ENCODE measurements at places on chromosomes 3 and 15.

- DNase-seq: no peak
Measured at GRCh38 chr3:51704511-51704950, 2.3 kb upstream of the GRM2 start.

DNA sequence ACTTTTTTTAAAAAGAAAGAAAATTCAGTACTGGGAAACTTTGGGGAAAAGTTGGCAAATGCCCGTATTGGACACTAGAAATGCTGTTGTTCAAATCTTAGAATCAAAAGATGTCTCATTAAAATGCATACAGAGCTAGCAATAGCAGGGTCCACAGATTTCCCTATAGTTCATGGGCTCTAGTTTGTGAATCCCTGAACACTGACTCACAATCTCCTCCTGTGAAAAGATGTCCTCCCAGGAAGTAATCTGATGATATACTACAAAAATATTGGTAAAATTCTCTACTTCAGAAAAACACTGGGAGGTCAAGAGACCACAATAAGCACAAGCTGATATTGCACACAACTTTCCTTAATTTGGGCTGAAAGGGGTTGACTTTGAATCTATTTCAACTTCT lies 568.4 kb upstream of the ZNF385D start:
- no peak for DNase-seq

GRCh38 chr3:8239718-8240695 lies 261.6 kb upstream of the LMCD1 start:
- DNase-seq: no peak

- DNase-seq: no peak
Measured at GRCh38 chr15:62415498-62415897, 250.4 kb upstream of the C2CD4B start.

DNA sequence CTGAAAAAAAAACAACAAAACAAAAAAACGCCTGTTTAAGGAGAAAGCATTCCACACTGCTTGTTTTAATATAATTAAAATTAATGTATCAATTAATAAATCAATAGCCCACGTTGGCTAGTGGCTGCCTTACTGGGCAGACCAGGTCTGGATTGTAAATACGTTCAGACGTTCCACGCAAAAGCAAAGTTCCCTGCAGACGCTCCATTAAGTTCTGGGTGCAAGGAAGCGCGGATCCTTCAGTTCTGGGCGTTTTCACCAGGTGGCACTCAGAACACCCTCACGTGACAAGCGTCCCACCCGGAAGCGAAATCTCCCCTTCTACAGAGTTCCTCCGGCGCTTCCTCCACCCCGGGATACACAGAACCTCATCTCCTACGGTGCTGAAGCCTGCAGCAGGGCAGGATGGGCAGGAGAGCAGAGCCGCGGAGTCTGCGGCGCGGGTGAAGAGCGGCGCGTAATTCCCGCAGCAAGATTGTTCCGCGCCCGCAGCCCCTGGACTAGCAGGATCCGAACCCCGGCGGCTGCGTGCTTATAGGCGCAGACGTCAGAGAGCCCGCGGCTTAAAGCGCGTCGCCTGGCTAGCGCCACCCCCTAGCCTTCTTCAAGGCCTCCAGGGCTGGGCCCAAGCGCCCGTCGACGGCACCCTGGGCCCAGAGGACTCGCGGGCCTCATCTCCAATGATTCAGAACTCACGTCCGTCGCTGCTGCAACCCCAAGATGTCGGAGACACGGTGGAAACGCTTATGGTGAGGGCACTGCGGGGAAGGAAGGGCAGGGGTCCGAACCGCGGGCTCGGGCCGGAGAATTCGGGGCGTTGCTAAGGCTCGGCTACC lies at the start of gene SLC25A38:
SLC25A38 (plus strand) TSS at position 326 of the 836 bp plus-strand sequence; CDS start at position 681, 355 bp downstream.
- peak; percentile 41 for DNase-seq

DNA sequence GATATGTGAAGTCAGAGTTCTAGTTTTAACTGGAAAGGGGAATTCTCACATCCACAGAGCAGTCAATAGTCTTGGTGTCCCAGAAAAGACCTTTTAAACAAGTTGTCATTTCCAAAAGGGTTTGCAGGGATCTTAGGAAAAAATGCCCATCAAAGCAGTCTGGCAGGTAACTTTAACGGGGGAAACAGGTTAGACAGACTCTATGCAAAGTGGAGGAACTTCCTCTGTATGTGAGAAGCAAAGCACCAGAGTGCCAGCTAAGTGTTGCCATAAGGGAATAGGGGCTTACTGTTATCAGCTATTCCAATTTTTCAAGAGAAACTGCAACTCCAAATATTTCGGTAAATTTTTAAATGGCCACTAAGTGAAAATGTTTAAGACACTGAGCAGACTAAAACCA lies 307.9 kb upstream of the MDFIC2 start:
- no peak for DNase-seq

- DNase-seq: no peak
Measured at GRCh38 chr3:193132241-193132640, 108.8 kb upstream of the PLAAT1 start.

DNA sequence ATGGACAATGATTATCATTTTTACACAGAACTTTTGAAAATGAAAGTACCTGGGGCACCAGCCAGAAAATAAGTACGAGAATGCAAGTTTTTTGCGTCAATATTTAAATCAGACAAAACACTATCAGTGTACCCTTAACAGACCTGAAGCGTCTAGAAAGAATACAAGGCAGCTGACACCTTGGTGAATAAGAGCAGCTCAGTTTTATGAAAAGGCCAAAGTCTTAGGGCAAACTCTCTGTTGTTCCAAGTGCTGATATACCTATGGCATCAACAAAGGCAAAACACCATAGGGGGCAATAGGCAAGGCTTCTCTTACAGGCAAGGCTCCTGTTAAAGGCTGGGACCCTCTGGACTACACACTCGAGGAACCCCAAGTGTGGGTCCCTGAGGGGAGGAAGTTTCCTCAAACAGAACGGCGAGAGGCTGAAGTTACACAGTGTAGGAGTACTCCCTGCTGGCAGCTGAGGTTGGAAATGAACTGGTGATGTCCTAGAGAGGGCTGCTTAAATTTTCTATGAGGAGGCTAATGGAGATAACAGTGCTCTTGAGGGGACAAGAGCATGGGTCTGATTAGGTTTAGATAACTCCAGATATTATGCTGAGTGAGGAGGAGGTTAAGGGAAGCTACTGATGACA lies 291.0 kb downstream of the TIGIT start:
- DNase-seq: no peak

DNA sequence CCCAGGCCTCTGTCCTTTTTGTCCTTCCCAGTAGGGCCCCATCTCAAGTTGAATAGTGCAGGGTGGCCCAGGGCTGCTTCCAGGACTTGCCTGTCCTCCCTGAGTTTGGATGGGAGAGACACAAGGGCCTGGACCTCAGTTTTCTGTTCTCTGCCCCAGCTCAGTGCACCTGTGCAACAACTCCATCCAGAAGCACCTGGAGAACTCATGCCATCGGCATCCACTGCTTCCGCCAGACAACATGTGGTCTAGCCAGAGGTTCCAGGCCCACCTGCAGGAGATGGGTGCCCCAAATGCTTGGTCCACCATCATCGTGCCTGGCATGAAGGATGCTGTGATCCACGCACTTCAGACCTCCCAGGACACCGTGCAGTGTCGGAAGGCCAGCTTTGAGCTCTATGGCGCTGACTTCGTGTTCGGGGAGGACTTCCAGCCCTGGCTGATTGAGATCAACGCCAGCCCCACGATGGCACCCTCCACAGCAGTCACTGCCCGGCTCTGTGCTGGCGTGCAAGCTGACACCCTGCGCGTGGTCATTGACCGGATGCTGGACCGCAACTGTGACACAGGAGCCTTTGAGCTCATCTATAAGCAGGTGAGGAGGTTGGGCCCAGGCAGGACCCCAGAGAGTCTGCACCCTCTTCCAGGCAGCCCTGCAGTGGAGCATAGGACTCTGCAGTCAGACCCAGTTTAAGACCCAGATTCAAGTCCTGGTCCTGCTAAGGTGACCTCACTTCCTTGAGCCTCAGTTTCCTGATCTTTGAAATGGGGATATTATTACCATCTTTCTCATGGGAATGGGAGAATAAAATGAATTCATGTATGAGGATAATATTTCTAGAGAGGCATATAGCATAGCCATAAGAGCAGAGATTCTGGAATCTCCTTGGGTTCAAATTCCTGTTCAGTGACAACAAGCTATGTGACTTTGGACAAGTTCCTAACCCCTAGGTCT lies 14.7 kb downstream of the RPUSD3 start:
- DNase-seq: no peak

DNA sequence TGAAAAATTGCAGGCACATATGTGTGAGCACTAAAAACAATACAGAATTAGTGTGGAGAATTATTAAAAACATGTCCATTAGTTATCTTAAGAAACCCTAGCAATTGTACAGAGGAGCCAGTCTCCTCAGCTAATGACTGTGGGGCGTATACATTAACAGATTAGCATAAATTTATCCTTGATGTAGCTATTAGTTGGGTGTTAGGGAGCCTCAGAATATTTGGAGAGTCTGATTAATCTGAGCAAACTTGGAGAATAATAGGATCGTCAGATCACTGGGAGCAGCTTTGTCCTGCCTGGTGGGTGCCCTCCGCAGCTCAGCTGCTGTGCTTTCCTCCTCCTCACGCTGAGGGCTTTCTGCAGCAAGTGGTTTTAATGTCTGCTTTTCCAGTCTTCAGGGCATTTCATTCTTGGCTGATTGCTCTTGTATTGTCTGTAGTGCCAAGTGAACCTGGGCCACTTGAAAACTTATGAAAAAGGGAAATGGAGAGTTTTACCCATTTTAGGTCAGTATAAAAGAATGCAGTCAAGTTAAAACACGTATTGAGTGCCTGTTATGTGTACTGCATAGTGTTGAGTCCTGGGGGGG lies 417.4 kb upstream of the SEMA6D start:
- DNase-seq: no peak

DNA sequence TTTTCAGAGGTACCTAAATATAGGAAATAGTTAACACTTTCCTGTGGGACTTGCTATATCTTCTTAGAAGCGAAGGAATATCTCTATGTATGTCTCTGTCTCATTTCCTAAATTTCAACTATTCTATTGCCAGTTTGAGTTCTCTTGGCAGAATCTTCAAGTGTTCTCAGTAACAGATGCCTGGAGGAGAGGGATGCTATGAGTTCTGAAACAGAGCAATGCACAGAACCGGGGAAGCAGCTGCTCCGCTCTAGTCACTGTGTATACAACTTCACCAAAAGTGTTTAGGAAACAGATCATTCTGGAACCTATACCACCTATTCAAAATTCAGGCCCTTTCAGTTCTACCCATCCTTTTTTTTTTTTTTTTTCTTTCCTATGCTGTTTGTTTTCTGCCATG lies 144.6 kb downstream of the RORA start:
- DNase-seq: no peak

- no peak for DNase-seq
Measured at GRCh38 chr15:47652328-47652727, 65.0 kb upstream of the SEMA6D start.

DNA sequence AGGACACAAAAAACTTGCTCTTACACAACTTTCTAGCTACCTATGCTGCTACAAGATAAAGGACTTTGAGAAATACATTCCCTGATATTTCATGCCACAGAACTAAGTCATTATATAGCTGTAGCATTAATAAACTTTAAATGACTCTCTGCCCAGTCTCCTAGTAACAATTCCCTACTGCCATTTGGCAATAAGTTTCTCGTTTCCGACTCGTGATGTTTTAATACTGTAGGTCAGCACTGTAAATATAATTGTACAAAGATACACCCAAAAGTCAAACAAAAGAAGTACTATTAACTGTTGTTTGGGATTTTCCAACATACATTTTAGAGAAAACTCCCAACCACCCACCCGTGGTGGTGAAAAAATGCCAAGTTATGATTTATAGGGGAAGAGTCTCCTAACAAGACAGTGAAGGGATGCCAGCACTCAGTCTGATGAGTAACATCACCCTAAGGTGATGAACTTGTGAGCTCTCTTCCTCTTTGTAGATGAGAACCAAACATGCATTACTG lies 132.2 kb downstream of the DUT start:
- DNase-seq: no peak

DNA sequence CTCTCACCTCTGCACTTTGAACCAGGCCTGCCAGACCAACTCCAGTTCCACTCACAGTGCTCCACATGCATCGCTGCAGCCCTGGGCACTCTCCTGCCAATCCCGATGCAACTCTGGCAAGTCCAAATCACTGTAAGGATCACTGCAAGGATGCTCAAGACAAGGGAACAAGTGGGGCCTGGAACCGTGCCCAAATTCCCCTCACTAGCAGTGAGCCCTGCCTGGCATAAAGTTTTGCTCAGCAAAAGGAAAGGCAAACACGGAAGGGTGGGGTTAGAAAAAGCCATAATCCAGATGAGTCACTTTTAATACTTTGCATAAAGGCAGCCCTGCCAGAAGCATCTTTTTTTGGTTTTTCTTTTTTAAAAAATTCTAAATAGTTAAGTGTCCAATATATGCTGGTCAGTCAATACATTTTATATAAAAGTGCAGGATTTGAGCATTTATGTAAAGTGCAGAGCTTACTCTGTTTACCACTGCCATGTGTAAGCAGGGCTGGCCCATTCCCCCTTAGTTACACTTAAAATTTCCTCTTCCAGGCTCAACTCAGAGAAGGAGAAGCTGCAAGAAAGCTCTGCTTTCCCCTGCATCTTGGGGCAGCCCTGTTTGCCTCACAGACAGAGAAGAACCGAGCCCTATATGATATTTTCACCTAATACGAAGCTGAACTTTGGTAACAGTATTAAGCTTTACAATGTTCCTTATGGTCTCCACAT lies 102.2 kb downstream of the CD47 start:
- DNase-seq: no peak

DNA sequence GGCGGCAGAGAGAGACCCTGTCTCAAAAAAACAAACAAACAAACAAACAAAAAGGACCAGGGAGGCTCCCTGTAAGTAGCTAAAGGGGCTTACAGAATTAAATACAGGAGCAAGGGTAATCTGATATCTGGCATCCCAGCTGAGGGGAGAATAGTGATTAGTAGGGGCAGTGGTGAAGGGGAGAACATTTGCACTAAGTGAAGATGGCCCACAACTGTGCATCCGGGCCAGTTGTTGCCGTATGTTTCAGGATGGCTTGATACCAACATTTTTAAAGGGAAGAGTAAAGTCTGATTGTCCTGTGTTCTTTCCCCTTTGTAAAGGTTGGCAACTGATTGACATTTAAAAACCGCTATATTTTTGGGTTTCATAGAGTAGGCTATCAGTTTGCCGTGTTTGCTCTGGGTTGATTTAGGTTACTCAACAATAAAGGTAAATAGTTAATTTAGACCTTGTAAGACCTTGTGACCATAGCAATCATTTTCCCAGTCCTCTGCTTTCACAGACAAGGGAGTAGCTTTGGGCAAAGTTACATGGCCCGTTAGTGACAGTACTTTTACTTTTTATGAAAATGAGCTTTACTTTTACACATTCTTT lies 167.8 kb downstream of the PTPRG start:
- no peak for DNase-seq

GRCh38 chr15:25362545-25362944 lies 76.3 kb downstream of the UBE3A start:
- DNase-seq: no peak

GRCh38 chr15:65101411-65101890 lies 13.5 kb downstream of the UBAP1L start:
- peak; percentile 20 for DNase-seq

Measured in stimulated activated CD8-positive, alpha-beta memory T cell treated with anti-CD3 and anti-CD28 coated beads, Interleukin-15, amount 100 ng/mL, for 24 hours (primary cell).